NCI-H345 (cell line): ENCODE measurements at places on chromosomes 7 and 10.

- no peak for DNase-seq
Observed at GRCh38 chr10:114526126-114526503, 121.8 kb upstream of the AFAP1L2 start.

DNA sequence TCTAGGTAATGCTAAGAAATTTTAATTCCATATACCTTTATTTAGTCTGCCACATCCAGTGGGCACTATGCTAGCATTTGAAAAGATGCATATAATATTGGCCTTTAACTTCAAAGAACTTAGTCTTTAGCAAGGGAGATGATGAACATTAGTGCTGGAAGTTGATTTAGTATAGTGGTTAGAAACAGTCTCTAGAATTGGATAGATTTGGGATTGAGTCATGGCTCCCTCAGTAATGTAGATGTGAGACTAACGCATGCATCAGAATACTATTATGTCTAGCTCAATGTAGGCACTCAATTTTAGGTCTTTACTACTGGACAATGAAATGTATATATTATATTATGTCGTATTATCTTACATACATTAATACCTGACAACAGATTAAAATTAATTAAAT lies 5.8 kb downstream of the DKK1 start:
- DNase-seq = no peak

DNA sequence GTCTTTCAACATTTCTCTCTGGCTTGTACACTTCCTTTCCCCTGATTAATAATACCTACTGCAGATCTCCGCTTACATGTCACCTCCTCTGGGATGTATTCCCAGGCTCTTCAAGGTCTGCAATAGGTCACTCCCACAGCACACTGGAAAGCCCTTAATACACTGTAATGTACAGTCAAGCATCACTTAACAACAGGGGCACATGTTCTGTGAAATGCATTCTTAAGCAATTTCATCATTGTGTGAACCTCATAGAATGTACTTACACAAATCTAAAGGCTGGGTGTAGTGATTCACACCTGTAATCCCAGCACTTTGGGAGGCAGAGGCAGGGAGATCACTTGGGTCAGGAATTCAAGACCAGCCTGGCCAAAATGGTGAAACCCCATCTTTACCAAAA lies 1.9 kb downstream of the COX15 start:
- DNase-seq = no peak

GRCh38 chr7:37265006-37265405 lies 183.7 kb downstream of the ELMO1 start:
- DNase-seq = no peak

DNA sequence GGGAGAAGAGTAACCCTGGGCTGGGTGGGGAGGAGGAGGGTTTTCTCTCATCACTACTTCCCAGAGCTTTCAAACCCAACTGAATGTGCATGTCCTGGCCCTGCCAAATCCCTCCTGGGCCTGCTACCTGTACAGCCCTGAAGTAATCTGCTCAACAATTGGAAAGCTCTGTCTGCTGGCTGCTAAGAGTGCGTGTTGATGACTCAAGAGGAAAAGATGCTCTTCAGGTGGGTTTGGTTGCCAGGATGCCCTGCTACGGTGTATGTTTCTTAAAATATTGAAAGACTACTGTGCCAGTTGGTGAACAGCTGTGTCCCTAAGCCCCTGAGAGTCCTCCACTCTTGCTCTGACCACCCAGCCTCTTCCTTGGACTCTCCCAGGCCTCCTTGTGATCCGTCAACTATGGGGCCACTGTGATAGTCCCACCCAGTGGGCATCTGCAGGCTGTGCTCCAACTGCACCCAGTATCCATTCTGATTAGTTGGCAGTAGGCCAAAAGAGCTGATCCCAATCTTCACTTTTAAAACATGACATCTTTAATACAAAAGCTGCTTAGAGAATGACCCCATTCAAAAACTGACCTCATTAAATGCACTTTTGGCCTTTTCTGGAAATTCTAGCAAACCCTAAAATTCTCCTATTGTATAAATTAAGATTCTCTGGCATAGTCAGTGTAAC lies 85.6 kb downstream of the AOAH start:
- DNase-seq = no peak

DNA sequence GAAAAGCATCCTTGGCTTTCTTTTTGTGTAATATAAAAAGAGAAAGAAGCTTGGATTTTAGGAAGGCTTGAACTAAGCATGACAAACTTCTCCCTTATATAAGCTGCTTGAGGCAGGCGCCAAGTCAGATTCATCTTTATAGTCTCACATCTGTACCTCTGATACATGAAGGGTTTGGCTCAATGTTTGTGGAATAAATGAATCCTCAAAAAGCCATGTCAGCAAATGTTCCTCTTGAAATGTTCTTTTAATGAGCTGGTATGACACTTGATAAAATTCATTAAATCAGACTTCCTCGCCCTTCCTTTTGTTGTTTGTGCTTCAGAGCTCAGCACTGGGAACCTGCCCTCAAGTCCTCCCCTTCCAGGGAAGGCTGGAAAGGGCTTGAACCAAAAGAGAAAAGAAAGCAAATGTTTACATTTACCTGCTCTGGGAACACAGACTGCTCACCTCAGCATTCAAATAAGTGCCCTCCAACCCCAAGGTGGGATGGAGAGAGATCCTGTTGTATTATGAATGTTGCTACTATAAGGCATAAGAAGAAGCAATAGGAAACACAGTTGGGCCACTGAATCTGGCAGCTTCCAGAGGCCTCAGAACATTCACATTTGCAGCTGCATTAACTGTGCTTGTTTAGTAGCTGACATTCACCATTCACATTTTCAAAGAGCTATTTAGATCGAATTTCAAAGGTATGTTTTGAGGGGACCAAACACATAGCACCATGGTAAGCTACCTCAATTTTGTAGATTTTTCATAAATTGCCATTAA lies 212.6 kb downstream of the CACNA2D1 start:
- peak; percentile 39 for DNase-seq

- DNase-seq = no peak
Observed at GRCh38 chr7:54596747-54597146, 54.6 kb downstream of the VSTM2A start.

DNA sequence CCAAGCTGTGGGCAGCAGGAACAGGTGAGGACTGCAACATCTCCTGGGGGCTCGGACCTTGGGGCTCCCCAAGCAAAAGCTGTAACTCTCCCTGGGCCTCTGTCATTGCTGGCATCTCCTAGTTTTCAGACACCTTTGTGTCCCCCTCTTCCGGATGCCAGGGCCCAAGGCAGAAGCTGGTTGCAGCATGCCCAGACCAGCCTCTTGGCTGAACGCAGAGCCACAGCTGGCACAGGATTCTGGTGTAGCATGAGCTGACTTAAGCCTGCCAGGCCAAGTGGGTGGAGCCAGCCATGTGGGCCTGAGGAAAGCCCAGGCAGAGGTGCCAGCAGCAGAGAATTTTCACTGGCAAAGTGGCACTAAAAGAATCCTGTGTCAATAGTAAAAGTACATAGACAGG lies 43.5 kb downstream of the ZWINT start:
- DNase-seq = no peak

- no peak for DNase-seq
Observed at GRCh38 chr10:283916-284356, 148.7 kb downstream of the ZMYND11 start.

- DNase-seq = no peak
Observed at GRCh38 chr7:141209454-141209853, 135.6 kb downstream of the TMEM178B start.

- no peak for DNase-seq
Observed at GRCh38 chr7:69186974-69187373, 411.3 kb upstream of the AUTS2 start.

DNA sequence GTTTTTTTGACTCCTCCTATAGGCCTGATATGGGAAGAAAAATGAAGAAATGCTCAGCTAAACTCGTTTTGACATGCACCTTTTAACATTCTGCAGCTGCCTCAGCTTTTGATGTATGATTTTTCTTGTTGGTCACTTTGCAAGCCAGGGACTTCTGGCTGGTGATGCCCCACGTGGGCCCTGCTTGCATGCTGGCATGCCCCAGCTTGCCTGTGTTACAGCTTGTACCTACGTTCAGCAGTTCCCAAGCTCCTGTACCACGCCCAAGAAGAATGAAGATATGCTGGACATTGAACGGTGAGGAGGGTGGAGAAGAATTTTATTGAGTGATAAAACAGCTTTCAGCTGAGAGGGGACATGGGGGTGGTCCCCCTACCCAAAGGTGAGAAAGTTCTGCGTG lies 245.6 kb upstream of the FZD8 start:
- DNase-seq = no peak

- no peak for DNase-seq
Observed at GRCh38 chr7:46490406-46490805, 569.3 kb upstream of the IGFBP3 start.

- no peak for DNase-seq
Observed at GRCh38 chr7:44891372-44891771, 6.0 kb upstream of the PURB start.

DNA sequence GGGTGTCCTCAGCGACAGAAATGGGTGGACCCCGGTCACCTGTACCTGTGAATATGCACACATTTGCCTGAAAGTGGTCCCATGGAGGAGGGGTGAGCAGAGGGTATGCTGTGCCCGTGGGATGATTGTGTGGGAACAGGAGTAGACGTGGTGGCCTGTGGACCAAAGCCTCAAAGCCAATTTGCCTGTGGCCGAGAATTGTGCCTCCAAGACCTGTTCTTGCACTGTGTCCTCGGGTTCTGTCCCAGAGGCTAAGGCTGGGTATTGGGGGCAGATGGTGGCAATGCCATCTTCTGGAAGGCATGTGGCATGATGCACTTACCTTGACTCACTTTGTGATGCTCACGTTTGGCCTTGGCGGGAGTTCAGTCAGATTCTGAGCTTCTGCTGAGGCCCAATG lies 351.0 kb downstream of the TCERG1L start:
- no peak for DNase-seq

GRCh38 chr7:35623381-35623780 lies 71.6 kb downstream of the HERPUD2 start:
- peak; percentile 66 for DNase-seq

- DNase-seq = no peak
Observed at GRCh38 chr7:29518616-29519015, 45.0 kb upstream of the PRR15 start.
